HFF-Myc (cell line): ENCODE measurements at places on chromosomes 3 and 15.

DNA sequence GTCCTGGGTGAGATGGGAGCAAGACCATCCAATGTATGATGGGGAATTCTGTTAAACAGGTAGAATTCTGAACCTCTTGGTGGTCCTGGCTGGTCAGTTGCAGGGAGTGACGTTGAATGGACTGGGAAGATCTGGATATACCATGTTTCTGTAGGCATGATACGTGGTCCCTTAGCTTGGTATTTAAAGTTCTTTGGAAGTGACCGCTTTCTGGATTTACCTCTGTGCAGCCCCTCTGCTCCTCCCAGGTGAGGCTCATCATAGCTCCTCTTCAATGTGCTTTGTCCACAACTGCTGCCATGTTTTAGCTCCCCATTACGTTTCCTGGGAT lies 37.2 kb downstream of the SMAD3 start:
- DNase-seq = no peak

DNA sequence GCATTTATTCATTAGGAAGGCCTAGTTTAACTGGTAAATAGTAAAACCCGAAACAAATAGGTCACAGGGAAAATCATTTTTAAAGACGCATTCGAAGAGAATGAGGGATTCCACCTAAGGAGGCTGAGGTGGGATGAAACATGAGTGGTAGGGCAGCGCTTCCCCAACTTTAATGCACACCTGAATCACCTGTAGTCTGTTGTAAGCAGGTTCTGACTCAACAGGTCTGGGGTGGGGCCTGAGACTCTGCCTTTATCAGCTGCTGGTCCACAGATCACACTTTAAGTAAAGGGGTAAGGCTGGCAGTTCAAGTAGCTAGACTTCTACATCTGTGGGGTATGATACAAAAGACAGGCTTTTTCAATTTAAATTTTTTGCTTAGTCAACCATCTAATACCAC lies 223.5 kb upstream of the UBE2E2 start:
- DNase-seq = no peak

- no peak for DNase-seq
Observed at GRCh38 chr15:85924088-85924487, 129.4 kb upstream of the KLHL25 start.

- DNase-seq = no peak
Observed at GRCh38 chr15:59304034-59304795, 68.5 kb downstream of the MYO1E start.

GRCh38 chr3:86723433-86723832 lies 267.5 kb downstream of the VGLL3 start:
- no peak for DNase-seq

DNA sequence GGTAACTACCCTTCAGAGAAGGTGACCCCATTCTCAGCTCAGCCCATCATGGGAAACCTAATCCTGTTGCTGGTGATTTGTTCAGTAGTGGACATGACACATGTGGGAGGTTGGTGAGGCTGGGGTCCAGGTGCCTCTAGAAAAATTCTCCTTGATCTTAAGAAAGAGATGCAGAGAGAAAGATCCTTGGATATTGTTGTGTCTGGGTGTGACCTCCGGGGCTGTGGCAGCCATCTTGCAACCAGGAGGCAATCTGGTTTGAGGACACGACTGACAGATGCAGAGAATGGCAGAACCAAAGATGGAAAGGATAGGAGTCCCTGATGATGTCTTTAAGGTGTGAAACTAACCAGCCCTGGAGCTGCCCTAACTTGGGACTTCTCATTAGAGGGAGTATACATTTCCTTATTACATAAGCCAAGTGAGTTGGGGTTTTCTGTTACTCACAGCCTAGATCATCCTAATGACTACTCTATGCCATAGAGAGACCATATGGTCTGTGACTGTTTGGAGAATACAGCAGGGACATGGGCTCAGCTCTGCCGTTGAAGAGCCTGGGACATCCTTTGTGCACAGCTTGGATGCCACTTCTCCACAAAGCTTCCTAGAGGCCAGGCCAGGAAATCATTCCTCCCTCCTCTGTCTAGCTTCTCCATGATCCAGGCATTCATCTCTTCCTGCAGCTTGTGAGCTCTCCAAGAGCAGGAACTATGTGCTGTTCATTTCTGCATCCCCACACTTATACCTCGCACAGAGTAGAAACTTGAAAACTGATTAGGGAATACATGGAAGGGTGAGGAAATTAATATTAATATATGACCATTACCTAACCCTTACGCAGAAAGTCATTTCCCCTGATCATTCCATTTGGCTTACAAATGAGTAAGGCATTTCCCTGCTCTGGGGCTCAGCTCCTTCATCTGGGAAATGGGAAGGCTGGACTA lies 45.9 kb downstream of the HRH1 start:
- DNase-seq = no peak

DNA sequence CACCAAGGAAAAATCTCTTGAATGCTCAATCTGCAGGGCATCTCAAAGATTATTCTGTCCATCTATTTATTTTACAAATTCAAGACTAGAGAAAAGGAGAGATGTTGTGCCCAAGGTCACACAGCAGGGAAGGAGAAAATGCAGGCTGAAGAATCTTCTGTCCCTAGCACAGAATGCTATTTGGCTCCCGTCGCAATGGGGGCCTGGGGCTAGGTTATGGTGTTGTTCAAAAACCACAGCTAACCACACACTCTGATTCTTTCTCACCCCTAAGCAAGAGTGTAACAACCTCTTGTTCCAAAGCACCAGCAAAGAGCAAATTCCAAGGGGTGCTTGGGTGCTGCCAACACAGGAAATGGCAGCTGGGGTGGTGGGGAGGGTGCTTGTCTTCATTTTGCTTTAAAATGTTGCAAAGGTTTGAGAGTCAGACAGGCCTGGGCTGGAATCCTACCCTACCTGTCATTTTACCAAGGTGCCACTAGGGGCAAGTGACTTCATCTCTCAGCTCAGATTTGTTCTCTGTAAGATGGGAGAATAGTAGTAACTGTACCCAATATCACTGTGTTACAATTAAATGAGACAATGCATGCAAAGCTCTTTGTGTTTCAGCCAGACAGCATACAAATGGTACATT lies 112.5 kb downstream of the ADAMTS9 start:
- DNase-seq = peak; percentile 11

- no peak for DNase-seq
Observed at GRCh38 chr3:159734681-159735080, 254.0 kb upstream of the IL12A start.

- DNase-seq = no peak
Observed at GRCh38 chr15:70569714-70570231, 193.6 kb downstream of the UACA start.

DNA sequence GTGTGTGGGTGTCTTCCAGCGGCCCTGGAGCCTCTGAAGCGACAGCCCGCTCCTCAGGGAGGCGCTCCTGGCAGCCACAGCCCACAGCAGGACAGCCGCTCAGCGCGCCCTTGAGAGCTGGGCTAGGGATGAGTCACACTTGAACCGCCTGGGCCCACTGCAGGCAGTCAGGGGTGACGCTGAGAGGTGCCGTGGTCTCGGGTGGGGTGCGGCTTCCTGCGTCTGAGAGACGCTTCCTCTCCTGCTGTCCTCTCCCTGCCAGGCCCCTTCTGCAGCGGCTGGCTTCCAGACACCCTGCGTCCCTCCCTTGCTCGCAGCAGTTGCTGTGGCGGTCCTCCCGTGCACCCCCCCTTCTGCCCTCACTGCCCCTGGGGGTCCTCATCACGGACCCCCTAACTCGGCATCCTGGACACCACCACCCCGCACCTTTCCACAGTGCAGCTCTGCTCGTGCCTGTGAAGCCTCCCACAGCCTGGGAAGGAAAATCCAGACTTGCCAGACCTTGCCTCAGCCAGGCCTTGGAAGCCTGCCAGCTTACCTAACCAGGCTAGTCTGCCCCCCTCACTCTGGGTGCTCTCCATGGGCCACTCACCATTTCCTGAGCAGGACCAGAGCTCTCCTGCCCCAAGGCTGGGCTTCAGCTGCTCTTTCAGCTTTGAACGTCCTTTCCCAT lies 1.1 kb upstream of the SPTBN5 start:
- DNase-seq = peak; percentile 29

DNA sequence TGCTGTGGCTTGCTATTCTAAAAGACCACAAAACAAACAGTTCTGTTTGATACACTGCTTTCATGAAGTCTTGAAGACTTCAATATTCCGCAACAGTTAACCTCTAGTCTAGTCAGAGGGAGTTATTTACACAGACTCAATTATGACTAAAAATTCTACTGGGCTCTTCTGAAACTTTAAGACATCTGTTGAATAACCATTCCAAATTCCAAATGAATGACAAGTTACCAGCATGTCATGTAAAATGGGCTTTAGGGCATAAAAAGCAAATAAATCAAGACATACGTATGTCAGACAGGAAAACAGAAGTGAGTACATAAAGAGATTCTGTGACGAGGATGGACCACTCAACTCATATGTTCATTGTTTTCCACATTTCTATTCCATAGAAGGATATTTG lies 93.9 kb downstream of the PLOD2 start:
- DNase-seq = peak; percentile 1
